ENCODE measurements at places on chromosomes 2 and 18.

DNA sequence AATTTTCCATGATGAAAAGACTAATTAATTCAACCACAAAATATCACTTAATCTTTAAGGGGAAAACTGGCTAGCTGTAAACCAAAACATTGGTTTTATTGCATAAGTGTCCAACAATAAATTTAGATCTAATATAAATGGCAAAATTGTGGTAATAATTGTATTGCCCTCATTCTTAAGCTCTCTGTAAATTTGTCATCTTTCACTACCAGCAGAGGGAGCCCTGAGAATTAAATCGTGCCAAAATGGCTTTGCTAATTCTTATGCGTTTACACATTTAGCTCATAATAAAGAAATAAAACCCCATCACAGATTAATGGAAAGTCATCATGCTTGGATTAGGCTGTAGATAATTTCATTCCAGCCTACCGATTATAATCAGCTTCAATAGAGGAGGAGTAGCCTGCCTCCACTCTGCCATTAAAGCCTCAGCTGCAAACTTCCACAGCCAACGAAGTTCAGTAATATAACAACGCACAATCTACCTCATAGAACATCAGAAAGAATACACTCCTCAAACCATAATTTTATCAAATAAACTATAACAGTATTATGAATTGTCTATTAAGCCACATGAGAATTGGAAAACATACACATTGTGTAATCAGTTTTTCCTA lies 70.0 kb upstream of the ATP5MC3 start:
- no peak for DNase-seq

- DNase-seq: no peak
Observed at GRCh38 chr2:109689182-109689930, 75.2 kb downstream of the SOWAHC start.

DNA sequence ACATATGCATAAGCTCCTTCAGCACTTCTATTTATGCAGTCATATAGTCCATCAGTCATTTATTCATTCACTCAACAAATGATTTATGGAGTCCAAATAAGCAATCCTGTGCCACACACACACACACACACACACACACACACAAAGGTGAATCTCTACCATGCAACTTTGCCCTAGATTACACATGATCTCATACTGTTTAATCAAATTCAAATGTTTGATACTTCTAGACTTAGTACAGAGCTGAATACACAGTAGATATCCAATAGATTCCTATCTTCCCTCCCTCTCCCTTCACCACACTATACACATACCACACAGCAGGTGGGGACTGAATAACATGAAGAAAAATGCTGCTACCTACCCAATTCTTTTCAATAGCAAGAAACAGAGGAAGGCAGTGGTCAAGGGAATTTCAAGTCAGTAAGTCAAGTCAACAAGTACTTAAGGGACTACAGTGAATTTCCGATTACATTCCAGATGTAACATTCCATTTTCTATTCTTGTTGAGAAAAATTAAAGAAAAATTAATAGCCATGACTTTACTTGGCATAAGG lies 65.4 kb downstream of the EPG5 start:
- no peak for DNase-seq

GRCh38 chr2:26144953-26145680 lies 27.8 kb upstream of the GAREM2 start:
- peak; percentile 26 for DNase-seq

DNA sequence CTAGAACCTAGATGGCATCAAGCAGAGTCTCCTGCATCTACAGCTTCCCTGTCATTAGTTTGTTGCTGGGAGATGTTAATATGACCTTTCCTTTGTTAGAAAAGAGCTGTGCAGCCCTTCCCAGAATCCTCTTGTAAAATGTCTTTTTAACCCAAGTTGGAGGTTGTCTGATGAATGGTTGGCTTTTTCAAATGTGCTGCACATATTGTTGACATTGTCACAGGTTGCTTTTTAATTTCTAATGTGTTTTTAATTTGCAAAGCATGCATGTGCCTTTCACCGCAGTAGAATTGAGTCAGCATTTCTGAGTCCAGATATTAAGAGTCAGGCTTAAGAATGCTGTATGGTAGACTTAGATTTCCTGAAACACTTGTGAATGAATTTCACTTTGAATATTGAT lies 120.8 kb downstream of the GREB1L start:
- no peak for DNase-seq

DNA sequence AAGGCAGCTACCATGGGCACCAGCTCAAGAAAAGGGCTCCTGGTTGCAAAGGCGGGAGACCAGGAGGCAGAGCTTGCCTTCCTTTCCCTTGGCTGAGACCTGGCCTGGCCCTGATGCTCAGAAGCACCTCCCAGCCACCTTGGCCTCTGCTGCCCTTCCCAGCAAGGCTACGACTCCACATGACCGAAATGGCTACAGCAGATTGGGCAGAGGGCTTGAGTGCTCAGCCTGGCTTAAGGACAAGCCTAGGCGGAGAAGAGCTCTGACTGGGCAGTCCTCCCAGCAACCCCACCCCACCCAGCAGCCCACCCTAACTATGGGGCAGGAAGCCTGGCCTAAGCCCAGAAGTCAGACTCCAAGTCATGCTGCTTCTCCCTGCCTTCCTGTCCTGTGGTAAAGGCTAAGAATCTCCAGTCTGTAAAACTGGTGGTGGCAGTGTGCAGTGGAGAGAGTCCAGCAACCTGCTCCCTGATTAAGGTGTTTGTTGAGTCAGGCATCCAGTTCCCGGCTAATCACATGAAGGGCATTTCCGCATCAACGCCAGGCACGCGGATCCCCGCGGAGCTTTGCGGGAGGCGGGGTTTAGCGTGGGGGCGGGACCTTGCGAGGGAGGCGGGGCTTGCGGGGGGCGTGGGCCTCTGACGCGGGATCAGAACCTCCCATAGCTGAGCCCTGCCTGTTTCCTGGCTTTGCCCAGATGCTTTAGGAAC lies 256.0 kb downstream of the BCL11A start:
- DNase-seq: no peak

DNA sequence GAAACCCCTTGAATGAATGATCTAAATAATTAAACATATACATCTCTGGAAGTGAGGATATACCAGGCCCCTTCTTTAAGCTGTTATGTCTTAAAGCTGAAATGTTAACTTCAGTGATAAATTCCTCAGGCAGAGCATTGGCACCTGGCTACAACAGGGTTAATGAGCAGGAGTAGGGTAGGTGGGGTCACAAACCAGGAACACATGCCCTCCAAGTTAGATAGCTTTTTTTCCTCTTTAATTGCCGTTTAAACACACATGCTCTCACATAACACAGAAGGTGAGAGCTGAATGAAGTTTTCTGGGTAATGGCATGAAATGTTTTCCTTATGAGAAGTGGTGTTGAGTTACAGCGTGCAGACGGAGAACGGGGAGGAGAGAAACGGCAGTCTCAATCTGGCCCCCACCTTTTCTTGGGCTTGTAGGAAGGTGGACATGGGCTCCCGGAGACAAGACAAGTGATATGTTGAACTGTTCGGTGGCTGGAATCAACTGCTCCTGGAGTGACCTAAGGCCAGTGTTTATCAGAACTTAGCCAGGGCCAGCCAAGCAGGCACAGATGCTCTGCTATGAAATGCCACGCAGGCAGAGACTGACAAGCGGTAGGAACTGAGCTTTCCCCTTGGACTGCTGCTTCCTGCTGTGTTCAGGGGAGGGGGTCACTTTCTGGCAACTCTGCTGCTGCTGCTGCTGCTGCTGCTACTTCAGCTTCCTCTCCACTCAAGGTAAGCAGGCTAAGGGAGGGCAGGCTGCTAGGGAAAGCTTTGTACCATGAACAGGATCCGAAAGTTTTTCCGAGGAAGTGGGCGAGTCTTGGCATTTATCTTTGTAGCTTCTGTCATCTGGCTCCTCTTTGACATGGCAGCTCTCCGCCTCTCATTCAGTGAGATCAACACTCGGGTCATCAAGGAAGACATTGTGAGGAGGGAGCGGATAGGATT lies at the start of gene GALNT5:
Gene GALNT5 (plus strand): TSS at position 394 of the 941 bp plus-strand sequence. CDS start 378 bp downstream, at position 772.
- DNase-seq: no peak

DNA sequence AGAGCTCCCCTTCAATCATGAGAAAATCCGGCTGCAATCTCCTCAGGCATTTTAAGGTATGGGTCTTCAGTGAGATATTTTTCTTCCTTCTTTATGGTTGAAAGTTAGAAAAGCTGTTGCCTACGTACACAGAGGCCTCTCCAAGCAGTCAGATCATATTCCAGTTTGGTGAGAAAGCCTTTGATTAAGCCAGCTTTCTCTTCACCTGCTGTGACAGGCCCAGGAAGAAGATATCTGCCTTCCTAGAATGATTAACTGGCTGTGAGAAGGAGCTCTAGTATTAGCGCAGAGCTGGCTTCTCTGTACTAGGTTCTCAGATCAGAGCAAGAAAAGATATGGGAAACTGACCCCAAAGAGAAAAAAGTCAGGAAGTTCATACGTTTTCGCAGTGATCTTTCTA lies 585.0 kb upstream of the CHAC2 start:
- DNase-seq: no peak

Measured in stimulated activated CD8-positive, alpha-beta memory T cell treated with anti-CD3 and anti-CD28 coated beads, Interleukin-15, amount 100 ng/mL, for 24 hours (primary cell).